ENCODE measurements at places on chromosomes 1 and 21.

DNA sequence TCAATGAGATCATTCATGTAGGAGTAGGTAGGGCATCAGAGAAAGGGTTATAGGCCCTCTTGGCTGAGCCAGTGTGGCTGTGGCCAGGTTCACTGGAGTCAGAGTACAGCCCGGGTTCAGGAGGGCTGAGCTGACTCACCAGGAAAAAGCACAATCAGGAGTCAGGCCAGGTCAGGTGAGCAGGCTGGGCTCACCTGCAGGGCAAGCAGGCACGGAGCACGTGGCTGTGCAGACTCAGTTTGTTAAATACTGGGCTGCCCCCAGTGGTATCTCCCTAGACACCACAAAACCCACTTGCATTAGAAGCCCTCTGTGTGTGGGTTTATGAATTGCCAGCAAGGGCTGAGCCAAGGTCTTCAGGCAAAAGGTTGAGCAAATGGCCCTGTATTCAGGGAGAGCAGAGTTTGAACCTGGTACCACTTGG is 122.1 kb upstream of the SERBP1 start:
- DNase-seq: no peak

- DNase-seq: no peak
These were observed 444.7 kb upstream of the NFIA start for GRCh38 chr1:60637651-60638050.

- DNase-seq: peak; percentile 93
These were observed 54.4 kb upstream of the BCL10 start for GRCh38 chr1:85330711-85331290.

GRCh38 chr1:90862782-90863181 is 145.7 kb upstream of the BARHL2 start:
- DNase-seq: no peak

- no peak for DNase-seq
These were observed 176.9 kb downstream of the KAZN start for GRCh38 chr1:14775434-14775833.

Measured in mesenchymal stem cell (in vitro differentiated cells and primary cell).